T-helper 2 cell treated with Interferon-gamma antibody and Interleukin-4, amounts not matched to agents 100 ng/mL and 5 ng/mL, for 36 hours (primary cell): ENCODE measurements at places on chromosomes 5 and 9. TPM values are rescaled to one million over a fixed set of nuclear protein-coding genes. Genes with fewer than 3 reads are reported as not detected.

ANXA2R gene
- 26.2 and 26.6 TPM in 2 replicates for total RNA-seq

GPR151 gene
- not detected in 2 replicates for total RNA-seq

RLN1 gene
- 0.73 and 1.5 TPM in 2 replicates for total RNA-seq

EDIL3 gene
- total RNA-seq = not detected in 2 replicates
